ENCODE measurements at places on chromosomes 12 and 14.

DNA sequence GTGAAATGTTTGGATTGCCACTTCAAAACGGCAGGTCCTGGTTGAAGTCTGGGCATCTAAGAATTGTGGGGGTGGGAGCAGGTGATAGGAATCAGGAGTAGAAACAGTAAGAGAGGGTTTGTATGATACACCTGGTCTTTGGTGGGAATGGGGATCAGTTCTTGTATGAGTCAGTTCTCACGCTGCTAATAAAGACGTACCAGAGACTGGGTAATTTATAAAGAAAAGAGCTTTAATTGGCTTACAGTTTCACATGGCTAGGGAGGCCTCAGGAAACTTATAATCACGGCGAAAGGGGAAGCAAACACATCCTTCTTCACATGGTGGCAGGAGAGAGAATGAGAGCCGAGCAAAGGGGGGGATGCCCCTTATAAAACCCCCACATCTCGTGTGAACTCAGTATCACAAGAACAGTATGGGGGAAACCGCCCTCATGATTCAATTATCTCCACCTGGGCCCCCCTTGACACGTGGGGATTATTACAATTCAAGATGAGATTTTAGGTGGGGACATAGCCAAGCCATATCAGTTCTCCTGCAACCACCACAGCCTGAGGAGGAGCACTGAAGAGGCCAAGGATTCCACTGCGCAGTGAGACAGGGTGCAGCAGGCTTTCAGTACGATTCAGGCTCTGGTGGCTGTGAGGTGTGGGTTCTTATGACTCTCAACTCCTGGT lies 52.1 kb downstream of the DRAM1 start:
- no peak for DNase-seq

- no peak for DNase-seq
These were observed 254.3 kb downstream of the RGS6 start for GRCh38 chr14:72186523-72186922.

- DNase-seq = no peak
These were observed 42.2 kb downstream of the KNTC1 start for GRCh38 chr12:122569288-122569687.

DNA sequence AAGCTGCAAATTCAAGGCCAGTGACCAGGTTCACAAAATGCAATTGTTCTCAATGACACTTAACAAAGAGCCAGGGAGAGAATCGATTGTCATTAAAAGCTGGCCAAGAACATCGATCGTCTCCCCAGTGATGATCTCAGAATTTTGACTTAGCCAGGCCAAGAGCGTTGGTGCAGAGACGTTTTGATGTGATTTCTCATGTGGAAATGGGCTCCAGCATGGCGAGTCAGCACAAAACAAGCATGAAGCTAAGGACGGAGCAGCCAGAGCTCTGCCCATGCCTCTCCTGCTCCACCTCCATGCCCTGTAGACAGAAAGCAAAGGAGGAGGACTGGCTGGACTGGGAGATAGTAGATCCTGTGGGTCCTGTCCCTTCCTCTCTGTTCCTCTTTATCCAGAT lies 270.8 kb downstream of the FOXN3 start:
- DNase-seq = no peak

DNA sequence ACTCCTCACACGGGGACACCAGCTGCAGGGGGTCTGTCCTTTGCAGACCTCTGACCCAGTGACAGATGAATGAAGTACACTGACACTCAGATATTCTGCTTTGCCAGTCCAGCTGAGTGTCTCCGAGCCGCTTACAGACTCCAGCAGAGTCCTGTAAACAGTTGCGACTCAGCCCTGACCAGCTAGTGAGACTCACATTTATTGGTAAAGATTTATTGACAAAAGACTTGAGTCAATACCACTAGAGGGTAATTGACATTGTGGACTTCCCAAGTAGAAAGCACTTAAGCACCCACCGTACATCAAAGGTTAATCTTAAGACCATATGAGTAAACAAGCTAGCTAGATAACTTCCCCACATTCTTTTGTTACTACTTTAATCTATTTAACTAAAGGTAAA lies 9.8 kb upstream of the FKBP4 start:
- no peak for DNase-seq

DNA sequence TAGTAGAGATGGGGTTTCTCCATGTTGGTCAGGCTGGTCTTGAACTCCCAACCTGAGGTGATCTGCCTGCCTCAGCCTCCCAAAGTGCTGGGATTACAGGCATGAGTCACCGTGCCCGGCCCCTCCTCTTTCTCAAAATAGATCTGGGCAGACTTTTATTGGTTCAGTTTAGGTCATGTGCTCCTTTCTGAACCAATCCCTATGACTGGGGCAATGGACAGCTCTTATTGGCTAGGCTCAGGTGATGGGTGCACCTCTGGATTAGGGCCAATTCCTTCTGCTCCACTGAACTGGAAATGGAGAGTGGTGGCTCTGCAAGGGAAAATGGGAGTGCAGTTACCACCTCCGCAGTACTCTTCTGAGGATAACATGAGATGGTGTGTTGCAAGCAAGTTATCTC lies 6.2 kb upstream of the ATP6V0A2 start:
- DNase-seq = no peak

- no peak for DNase-seq
These were observed 68.2 kb downstream of the SRGAP1 start for GRCh38 chr12:63912651-63913050.

Data from stimulated activated CD4-positive, alpha-beta T cell treated with anti-CD3 and anti-CD28 coated beads, Interleukin-4, amount 100 ng/mL, for 48 hours (primary cell).